MG63 (cell line): ENCODE measurements at places on chromosomes 7 and 10. TPM values are rescaled to one million over a fixed set of nuclear protein-coding genes. Genes with fewer than 3 reads are reported as not detected.
A peak's percentile ranks its signal among the peaks of the same experiment; 100 is the strongest.

PGAM2 gene
- total RNA-seq = not detected in 2 replicates

LMOD2 gene
- total RNA-seq = not detected in 2 replicates

PPP1R9A gene
- total RNA-seq = 1.7 and 3.1 TPM in 2 replicates

RHBDD2 gene
- 11.8 and 12.8 TPM in 2 replicates for total RNA-seq

- DNase-seq = no peak
These were observed 67.3 kb downstream of the DIP2C start for GRCh38 chr10:621981-622740.

DNA sequence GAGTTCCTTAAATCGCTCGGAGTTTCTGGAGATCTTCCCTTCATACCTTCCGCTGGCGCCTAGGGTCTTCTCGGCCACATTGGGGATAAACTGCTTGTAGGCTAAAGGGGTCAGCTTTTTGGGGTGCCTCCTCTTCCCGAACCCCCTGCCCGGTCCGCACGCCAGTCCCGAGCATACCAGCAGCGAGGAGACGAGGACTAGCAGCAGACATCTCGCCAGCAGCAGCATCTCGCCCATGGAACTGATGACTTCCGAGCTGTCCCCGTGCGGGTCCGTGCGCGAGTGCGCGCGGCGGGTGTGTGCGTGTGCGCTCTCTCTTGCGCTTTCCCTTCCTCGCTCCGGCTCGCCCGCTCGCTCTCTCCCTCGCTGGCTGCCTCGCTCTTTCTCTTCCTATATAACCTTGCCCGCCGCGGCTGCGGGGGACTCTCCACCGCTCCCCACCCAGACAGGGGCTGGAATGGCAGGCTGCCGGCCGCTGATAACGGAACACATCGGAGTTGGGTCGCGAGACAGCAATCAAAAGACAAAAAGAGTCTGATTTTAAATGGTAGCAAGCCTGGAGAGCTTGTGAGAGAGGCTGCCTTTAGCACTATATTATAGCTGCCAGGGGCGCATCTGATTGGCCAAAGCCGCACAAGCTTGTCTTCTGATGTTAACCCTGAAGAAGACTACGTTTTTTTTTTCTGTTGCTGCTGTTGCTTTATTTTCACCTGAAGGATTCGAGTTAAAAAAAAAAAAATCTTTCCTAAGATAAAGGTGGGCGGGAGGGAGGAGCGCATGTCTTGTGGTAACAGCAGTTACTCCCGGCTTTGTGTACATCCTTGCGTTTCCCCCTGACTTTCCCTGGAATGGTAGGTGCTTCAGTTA, at the start of gene SHH:
SHH (minus strand) TSS at position 569 of the 867 bp plus-strand sequence; CDS start at position 228, 341 bp downstream.
- no peak for DNase-seq

DNA sequence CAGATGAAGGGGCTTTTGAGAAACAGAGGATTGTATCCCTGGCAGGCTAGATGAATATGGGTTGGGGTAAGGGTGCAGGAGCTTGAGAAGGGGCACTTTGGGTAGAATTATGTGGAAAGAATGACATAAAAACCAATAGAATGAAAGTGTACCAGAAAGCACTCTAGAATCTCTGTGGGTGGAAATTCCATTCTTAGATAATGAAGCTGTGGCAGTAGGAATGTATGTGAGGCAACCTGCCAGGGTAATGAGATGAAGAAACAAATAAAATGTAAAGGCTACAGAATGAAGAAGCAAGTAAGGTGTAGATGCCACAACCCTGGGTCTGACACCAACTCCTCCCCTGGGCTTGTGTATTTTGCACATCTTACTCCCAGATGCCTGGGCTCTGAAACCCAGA, 16.8 kb downstream of the NOBOX start:
- DNase-seq = no peak

GRCh38 chr7:45975367-45975766, 54.3 kb upstream of the IGFBP3 start:
- DNase-seq = no peak

- no peak for DNase-seq
These were observed 139.6 kb downstream of the PTPN20 start for GRCh38 chr10:47050618-47051455.

DNA sequence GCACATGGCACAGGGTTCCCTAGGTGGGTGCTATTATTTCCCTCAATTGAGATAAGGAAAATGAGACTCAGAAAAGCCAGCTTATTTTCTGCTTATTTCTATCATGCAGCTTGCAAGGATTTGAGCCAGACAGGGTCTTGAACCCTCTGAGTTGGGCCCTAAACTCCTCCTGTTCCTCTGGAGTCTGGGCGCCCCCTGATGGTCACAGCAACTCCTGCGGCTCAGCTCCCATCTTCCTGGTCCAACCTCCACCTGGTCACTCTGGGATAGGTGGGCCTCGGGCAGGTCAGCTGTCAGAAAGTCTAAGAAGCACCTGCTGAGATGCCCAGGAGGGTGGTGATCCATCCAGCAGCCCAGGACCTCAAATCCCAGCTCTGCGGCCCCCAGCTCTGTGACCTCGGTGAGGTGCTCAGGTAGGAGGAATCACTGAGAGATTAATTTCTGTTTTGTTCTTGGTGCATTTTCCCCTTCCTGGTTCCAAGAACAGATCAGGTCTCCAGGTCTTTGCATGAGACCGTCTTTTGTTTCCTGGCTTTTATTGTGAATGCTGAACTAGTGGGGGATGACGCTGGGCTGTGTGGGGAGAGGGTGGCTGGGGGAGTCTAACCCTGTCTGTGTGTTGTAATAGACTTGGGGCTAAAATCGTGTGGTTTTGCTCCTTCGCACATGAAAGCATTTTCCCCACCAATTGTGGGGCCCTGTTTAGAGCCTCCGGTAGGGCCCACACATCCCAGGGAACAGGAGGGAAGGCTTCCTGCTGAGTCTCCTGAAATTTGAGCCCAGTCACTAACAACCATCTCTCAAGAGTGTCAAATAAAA, 32.8 kb downstream of the TMEM130 start:
- DNase-seq = peak; percentile 4

DNA sequence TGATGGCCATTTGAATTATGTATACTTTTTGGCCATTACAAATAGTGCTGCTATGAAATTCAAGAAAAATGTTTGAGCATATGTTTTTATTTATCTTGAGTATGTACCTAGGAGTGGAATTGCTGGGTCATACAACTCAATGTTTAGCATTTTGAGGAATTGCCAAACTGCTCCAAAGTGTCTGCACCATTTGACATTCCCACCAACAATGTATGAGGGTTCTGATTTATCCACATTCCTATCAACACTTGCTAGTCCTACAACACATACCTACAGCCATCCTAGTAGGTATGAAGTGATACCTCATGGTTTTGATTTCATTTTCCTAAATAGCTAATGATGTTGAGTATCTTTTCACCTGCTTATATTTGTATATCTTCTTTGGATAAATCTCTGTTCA, 165.5 kb downstream of the NOC3L start:
- DNase-seq = no peak

GRCh38 chr10:117268258-117268657, 27.3 kb downstream of the SLC18A2 start:
- no peak for DNase-seq
